ENCODE measurements at places on chromosomes 1 and 21.

GRCh38 chr1:85413169-85413568, 51.8 kb downstream of the DDAH1 start:
- no peak for DNase-seq

- DNase-seq, result no peak
Measured at GRCh38 chr1:226217273-226217672, 6.2 kb upstream of the MIXL1 start.

DNA sequence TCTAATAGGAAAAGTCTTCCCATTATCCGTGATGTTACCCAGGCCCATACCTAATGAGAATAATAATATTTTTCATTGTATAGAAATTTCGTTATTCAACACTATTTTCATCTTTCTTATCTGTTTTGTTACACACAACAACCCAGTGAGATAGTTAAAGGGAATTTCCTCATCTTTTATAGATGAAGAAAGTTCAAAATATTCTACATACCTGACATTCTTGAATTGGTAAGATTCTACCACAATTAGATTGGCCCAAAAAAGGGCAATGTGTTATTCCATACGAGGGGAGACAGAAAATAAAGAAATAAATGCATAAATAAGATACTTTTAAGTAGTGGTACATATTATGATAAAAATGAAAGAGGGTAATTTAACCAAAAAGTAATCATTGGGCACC, 405.5 kb upstream of the ADAMTS5 start:
- DNase-seq, result no peak

- DNase-seq, result no peak
Measured at GRCh38 chr1:214018386-214019268, 30.9 kb downstream of the PROX1 start.

DNA sequence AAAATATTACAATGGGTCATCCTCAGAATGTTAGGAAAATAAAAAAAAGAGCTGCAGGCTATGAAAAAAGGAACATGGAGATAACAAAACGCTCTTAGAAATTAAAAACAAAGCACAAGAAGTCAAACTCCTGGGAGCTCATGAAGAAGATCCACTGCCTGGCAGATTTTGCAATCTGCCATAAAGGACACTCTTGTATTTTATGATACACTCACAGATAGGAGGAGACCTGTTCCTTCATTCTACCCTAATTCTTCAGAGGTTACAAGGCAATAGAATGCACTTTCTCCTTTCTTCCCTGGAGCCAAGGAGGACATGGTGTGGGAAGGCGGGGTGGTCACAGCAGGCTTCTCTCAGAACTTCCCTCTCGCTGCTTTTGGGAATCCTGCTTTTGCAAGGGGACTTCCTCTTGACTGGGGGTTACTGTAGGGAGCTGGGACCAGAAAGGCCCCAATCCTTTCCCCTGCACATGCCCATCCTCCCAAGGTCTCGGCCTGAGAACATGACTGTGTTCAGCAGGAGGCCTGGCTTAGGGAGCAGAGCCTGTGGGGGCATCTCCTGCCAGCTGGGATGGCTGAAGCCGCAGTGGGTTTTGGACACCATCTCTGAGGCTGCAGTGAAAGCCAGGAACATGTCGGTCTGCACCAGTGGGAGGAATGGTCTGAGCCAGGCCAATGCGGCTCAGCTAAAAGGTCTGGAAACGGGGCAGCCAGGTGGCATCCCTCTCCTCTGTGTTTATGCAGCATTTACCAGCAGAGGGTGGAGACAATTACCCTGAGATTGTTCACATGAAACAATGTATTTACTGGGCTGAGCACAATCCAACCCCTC, 44.8 kb downstream of the GPR161 start:
- no peak for DNase-seq

GRCh38 chr1:243393096-243393495, 137.3 kb downstream of the SDCCAG8 start:
- no peak for DNase-seq

GRCh38 chr1:59498640-59499039, 201.7 kb downstream of the FGGY start:
- DNase-seq, result no peak

- DNase-seq, result no peak
Measured at GRCh38 chr1:157113631-157114030, 14.0 kb upstream of the ETV3L start.

GRCh38 chr1:12171206-12172041, 4.6 kb downstream of the TNFRSF1B start:
- no peak for DNase-seq

GRCh38 chr1:98651116-98651632, 10.3 kb upstream of the SNX7 start:
- no peak for DNase-seq

- no peak for DNase-seq
Measured at GRCh38 chr1:14495996-14496395, 102.5 kb upstream of the KAZN start.

GRCh38 chr1:108830119-108831008, 26.5 kb downstream of the AKNAD1 start:
- DNase-seq, result no peak

DNA sequence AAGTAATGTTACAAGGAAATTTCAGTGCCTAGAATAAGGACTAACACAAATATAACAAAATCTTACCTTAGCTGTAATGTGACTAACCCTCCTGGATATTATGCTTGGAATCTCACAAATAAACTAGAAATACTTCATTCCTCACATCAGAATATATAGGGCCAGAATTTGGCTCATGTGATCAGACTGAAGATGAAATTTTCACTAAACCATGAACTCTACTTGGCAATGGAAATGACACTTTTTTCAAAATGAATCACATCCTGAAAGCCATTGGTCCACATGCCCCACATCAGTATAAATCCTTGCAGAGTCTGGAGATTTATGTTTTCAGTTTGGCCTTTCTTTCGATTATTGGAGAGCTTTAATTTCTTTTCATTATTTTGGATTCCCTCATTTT, 227.8 kb downstream of the NRIP1 start:
- no peak for DNase-seq

DNA sequence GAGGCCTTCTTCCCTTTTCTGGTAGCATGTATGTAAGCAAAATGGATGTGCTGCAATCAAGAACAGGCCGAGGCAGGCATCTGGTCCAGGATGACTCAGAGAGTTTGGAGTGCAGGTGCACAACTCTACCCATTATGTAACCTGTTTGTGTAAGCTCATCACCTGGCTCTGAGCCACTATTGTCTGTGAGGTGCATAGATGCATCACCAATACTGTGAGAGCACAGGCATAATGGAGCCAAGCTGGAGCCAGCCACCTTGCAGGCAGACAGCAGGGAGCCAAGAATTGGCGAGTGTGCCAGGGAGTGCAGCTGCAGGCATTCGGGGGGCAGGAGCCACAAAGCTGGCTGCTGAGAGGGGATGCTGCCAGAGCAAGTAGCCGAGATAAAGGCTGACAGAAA, 549.9 kb upstream of the RGS18 start:
- DNase-seq, result no peak

DNA sequence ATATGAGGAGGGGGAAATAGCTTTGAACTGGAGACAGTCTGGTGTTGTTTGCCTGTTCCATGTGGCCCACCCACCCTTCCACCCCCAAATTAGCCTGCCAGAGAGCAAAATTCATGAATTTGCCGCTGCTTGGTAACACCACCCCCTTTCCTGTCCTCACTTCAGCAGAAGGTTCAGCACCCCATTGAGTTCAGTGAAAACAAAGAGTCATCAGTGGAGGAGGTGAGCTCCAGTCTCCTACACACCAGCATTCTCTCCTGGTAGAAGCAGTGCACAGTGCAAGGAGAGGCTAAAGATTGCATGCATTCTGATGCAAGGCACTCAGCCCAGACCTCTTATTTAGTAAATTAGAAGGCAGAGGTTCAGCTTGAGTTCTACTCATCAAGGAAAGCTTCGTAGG, 99.7 kb upstream of the DYNLT5 start:
- no peak for DNase-seq

- DNase-seq, result no peak
Measured at GRCh38 chr1:214791961-214792360, 189.0 kb downstream of the CENPF start.

DNA sequence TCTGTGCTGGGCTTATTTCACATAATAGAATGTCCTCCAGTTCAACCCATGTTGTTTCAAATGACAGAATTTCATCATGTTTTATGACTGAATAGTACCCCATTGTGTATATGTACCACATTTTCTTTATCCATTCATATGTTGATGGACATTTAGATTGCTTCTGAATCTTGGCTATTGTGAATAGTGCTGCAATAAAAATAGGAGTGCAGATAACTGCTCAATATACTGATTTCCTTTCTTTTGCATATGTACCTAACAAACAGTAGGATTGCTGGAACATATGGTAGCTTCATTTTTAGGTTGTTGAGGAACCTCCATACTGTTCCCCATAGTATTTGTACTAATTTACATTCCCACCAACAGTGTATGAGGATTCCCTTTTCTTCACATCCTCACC, 491.1 kb downstream of the BRINP3 start:
- DNase-seq, result no peak

DNA sequence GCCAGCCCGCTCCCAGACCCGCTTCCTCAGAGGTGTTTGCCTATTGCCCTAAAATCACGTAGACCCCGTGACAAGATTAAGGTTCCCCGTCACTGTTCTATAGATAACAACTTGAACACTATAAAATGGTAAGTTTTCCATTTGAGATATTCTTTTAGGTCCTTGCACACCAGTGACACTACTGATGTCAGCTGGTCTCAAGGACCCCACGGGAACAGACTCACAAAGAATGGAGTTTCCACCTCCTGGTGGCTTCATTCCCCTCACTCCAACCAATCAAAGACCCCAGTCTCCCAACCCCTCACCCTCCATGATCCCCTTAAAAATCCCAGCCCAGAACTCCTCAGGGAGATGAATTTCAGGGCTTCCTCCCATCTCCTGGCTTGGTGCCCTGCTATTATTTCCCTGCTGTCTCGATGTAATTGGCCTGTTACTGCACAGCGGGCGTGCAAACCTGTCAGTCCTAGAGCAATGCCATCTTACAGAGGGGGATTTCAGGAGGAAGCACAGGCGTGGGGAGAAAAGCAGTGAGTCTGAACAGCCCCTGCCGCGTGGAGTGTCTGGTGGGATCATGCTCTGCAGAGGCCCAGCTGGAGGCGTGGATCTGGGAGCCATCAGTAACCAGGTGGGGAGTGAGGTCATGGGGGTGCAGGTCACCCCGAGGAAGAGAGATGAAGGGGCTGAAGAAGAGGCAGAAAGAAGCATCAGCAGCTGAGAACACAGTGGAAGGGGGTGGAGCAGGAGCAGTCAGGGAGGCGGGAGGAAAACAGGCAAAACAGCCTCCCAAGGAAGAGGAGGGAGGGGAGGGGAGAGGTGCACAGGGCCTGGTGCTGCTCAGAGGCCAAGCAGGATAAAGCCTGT, 35.1 kb upstream of the LBR start:
- DNase-seq, result no peak

DNA sequence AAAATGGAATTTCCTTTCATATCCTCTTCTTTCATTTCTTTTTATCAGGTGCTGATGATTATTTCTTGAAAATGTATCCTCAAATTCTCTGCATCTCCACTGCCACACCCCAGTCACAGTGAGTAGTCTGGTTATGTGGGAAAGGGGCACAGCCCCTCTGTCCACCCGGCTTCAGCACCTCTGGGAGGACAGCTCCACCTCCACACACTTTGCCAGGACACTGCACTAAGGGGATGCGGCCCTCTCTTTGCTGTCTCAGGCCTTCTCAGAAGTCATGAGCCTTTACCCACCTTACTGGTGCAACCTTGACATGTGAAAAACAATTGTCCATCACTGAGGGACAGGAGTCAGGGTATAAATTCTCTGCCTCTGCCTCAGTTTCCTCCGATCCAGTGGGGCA, 433.1 kb downstream of the PCP4 start:
- no peak for DNase-seq

GRCh38 chr1:219931033-219931432, 2.7 kb upstream of the SLC30A10 start:
- no peak for DNase-seq

DNA sequence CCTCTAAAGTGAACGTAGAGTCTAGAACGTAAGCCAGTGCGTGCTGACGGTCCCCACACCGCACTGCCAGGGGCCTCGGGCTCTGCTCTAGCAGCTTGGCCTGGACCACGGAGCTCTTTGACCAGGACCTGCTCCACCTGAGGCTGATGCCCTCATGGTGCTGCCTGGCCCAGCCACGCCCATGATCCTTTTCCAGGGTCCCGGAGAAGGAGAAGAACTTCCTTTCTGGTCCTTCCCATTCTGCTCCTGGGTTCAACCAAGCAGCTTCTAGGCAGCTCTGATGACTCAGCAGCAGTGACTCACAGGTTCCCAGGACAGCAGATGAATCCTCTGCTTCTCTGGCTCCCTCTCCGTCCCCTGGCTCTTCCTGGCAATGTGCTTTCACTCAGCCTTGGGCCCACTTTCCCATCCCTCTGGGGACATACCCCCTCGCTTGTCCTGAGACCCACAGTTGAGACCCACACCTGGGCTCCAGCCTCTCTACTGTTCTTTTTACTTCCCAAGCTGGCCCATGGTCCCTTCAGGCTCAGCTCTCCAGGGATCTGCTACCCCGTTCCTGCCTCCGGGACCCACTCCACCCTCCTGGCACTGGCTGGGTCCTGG, 246.3 kb upstream of the RAB4A start:
- DNase-seq, result no peak

DNA sequence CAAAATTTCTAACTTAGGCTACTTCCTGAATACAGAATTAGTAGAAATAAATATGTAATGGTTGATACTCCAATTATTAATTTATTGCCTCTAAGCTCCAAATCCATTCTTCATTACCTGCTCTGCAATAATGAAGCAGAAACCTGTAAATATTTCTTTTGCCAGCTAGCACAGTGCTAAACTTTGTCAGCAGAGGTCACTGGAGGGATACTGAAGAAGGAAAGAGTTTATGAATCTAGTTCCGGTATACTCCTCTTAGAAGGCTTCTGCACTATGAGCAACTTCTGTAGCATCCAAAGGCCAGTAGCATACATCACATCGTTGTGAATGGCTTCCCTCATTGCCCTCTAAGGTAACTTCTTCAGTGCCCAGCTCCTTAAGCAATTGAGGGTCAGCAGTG, 81.0 kb upstream of the LHX8 start:
- DNase-seq, result no peak

DNA sequence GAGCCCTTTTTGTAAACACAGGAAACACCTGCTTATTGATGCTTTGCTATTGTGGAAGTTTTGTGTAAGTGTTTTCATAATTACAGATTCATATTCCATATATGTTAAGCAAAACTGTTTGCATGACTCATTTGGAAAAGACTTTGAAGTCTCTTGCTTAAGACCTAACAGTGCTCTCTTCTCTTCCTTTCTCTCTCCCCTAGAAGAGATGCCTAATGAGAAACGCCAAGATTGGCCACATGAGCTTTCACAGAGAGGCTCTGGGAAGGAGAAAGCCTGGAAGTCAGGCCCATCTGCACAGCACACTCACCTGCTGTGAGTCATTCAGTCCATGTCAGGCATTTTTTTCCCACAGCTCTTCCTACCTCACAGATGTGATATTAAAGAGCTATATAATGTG, 101.6 kb upstream of the PALMD start:
- DNase-seq, result no peak

DNA sequence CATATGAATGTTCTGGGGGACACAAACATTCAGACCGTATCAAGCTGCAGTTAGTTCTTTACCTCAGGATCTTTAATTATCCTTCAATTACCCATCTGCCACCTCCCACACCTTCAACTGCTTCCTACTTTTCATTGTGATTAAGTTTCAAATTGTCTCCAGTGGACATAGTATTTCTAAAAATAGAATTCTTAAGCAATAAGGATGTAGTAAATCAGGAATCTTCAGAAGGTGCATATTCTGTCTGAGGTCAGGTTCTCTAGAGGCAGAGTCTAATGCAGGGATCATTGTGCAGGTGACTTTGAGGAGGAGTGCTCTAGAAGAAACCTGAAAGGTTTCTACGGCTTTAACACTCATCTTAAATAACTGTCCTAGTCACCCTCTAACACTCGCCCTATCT, 102.6 kb upstream of the PPP2R5A start:
- DNase-seq, result no peak
